ENCODE measurements at places on chromosomes 13 and 19.
A peak's percentile ranks its signal among the peaks of the same experiment; 100 is the strongest.

- no peak for DNase-seq
These were observed 24.4 kb upstream of the RPL21 start for GRCh38 chr13:27226991-27227390.

GRCh38 chr13:112058519-112058873 is 8.5 kb upstream of the SOX1 start:
- DNase-seq: no peak

DNA sequence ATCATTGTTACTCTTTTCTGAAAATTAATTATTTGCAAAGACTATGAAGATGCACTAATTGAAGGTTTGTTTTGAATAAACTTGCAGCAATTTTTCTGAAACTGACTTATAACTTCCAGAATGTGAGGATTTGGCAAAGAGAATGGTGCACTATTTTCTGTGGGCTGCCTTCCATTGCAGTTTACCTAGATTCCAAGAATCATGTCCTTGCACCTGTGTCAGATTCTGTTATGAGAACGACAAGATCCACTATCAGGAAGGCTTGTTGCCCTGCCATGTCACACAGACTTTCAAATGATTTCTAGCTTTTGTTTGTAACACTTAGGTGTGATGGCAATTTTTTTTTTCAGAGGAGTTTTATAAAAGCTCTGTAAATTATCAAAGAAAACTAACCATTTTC is 5.6 kb upstream of the SLAIN1 start:
- no peak for DNase-seq

GRCh38 chr13:39326469-39327171 is 276.4 kb downstream of the LHFPL6 start:
- no peak for DNase-seq

GRCh38 chr19:3509566-3509989 is 3.5 kb downstream of the FZR1 start:
- DNase-seq: no peak

DNA sequence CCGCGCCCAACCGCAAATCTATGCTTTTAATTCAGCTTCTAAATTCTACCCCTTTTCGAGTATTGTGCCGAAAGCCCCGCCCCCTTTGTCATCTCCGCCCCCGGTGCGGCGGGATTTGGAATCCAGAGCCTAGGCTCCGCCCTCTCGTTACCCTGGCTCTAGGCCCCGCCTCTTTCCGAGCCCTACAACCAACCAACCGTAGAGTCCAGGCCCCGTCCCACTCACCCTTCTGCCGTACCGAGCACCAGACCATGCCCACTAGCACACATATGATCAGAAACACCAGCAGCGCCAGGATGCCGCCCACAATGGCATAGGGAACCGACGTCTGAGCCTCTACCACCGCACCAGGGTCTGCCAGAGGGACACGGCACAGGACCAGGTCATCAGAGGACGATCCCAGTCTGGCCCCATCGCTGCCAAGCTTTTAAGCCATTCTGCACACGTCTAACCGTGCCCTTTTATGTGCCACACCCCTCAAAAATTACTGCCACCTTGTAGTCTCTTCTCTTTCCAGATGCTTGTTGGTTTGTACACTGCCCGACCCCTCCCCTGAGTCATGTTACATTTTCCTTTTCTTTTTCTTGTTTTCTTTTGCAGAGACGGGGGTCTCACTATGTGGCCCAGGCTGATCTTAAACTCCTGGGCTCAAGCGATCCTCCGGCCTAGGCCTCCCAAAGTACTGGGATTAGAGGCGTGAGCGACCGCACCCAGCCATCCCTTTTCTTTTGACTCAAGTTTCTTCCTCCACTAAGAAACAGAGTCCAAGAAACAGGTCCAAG is 4.7 kb upstream of the ZNF428 start:
- no peak for DNase-seq

DNA sequence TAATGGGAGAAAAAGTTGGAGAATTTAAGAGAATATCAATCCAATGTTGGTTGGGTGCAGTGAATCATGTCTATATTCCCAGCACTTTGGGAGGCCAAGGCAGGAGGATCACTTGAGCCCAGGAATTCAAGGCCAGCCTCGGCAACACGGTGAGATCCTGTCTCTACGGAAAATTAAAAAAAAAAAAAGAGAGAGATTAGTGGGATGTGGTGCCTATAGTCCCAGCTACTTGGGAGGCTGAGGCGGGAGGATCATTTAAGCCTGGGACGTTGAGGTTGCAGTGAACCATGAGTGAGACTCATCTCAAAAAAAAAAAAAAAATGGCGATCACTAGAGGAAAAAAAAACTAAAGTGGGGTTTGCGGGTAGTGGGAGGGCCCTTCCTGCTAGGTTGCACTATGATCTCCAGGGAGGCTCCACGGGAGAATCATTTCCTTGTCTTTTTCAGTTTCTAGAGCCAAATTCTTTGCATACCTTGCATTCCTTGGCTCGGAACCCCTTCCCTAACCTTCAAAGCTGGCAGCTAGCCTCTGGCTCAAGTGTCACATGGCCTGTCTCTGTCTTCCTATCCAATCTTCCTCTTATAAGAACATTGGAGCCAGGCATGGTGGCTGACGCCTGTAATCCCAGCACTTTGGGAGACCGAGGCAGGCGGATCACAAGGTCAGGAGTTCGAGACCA is 5.8 kb upstream of the ERCC2 start:
- DNase-seq: no peak

DNA sequence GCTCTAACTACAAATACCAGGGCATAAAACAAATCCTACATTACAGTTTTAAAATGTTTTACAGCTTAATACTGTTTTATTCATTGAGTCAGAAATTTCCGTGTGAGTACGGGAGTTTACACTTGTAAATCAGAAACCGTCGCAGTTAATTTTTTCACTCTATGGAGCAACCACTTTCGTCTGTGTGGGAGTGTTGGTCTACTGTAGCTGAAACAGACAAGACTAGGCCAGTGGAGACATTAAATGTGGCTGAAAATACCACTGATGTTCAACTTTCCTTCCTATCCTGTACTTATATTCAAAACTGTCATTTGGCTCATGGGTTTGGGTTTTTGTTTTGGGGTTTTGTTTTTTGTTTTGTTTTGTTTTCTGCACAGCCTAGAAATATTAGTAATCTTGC is 268.7 kb downstream of the DCT start:
- DNase-seq: no peak

DNA sequence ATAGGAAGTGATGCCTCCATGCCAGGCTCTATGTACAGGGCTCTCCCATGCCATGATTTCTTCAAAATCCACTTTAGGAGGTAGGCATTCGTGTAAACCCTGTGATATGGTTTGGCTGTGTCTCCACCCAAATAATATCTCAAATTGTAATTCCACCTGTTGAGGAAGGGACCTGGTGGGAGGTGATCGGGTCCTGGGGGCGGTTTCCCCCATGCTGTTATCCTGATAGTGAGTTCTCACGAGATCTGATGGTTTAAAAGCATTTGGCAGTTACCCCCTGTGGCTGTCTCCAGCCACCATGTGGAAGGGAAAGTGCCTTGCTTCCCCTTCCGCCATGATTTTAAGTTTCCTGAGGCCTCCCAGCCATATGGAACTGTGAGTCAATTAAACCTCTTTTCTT is 8.1 kb downstream of the SARS2 start:
- no peak for DNase-seq

DNA sequence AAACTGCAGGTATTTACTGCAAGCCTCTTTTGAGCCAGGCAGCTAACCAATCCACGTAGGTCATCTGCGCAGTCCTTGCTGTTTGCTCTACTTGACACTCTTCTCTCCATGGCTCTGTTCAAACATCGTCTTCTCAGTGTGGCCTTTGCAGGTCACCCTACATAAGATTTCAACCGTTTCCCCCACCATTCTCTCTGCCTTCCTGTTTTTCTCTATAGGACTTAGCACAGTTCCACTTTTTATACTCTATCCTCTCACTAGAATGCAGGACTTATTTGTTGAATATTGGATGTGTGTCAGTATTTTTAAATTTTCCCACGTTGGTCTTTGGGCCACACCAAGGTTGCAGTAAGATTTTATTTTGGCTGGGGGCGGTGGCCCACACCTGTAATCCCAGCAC is 1.7 kb upstream of the FBXW9 start:
- no peak for DNase-seq

GRCh38 chr13:38265132-38265497 is 84.5 kb upstream of the UFM1 start:
- DNase-seq: no peak

- no peak for DNase-seq
These were observed 73.1 kb upstream of the OLFM4 start for GRCh38 chr13:52955472-52955874.

DNA sequence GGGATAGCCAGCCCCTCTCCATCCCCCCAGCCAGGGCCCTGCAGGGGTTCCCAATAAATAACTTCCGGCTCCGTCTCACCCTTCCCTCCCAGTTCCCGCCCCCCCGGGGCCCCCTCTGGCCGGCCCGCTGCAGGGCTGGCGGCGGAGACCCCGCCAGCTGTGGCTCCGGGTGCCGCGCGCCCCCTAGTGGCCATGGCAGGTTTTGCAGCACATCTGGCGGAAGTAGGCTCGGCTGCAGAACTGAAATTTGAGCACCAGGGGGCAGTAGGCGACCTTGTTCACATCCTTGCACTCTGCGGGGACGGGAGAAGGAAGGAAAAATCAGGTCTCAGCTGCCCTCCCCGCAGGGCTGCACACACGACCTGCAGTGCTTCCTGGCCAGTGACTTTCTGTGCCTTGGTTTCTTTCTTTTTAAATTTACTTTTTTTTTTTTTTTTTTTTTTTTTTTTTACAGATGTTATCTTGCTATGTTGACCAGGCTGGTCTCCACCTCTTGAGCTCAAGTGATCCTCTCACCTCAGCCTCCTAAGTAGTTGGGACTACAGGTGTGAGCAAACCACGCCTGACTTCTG is 3.6 kb upstream of the MYO1F start:
- peak; percentile 78 for DNase-seq

- no peak for DNase-seq
These were observed 29.4 kb upstream of the FBXL3 start for GRCh38 chr13:77056382-77056781.

DNA sequence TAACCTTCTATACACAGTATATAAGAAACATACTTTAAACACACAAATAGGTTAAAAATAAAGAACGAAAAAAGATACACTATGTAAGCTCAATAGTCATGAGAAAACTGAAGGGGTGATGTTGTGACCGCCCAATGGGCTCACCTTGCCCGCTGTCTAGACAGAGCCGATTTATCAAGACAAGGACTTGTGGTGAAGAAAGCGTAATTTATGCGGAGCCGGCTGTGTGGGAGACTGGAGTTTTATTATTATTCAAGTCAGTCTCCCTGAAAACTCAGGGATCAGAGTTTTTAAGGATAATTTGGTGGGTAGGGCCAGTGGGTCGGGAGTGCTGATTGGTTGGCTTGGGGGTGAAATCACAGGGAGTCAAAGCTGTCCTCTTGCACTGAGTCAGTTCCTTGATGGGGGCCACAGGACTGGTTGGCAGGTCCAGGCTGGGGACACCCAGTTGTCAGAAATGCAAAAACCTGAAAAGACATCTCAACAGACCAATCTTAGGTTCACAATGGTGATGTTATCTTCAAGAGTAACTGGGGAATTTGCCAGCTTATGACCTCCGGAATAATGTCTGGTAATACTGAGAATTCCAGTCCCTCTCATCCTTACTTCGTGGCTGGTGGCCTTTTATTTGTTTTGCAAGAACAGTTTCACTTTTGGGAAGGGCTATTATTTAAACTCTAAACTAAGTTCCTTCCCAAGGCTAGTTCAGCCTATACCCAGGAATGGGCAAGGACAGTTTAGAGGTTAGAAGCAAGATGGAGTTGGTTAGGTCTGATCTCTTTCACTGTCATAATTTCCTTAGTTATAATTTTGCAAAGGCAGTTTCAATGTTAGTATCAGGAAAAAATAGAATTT is 96.6 kb downstream of the UBL3 start:
- DNase-seq: no peak

- no peak for DNase-seq
These were observed 234.6 kb downstream of the SLITRK6 start for GRCh38 chr13:85564598-85564997.

GRCh38 chr13:40490086-40490758 is 176.2 kb downstream of the FOXO1 start:
- DNase-seq: peak; percentile 15

DNA sequence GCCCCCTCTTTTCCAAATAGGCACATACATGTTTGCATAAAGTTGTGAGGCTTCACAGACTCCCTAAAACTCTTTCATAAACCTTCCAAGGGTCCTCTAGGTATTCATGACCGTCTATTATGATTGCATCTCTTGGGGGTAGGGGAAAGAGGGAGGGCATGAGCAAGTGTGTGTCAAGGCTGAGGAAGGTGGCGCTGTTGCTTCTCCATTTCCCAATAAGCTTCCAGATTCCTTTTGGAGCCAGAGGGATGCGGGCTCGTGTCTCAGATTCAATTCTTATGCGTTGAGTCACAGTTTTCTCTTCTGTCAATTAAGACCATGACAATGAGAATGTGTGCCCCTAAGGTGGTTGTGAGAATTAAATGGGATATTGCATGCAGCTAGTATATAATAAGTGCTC is 51.0 kb upstream of the CYP2A7 start:
- no peak for DNase-seq

GRCh38 chr19:29397748-29398147 is 128.0 kb upstream of the VSTM2B start:
- no peak for DNase-seq

GRCh38 chr19:55096061-55096701 is 20.5 kb downstream of the EPS8L1 start:
- no peak for DNase-seq

DNA sequence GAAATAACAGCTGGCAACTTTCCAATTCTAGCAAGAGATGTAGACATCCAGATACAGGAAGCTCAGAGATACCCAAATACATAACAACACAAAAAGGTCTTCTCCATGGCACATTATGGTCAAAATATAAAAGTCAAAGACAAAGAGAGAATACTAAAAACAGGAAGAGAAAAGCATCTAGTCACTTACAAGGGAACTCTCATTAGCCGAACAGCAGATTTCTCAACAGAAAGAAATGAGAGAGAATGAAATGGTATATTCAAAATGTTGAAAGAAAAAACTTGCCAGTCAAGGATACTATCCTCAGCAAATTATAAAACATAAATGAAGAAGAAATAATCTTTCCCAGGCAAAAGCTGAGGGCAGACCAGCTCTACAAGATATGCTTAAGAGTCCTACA is 12.4 kb downstream of the ZNF780A start:
- no peak for DNase-seq

- DNase-seq: no peak
These were observed 4.8 kb upstream of the LAMP1 start for GRCh38 chr13:113292021-113292862.

- no peak for DNase-seq
These were observed 37.3 kb downstream of the TNFSF13B start for GRCh38 chr13:108306860-108307259.

DNA sequence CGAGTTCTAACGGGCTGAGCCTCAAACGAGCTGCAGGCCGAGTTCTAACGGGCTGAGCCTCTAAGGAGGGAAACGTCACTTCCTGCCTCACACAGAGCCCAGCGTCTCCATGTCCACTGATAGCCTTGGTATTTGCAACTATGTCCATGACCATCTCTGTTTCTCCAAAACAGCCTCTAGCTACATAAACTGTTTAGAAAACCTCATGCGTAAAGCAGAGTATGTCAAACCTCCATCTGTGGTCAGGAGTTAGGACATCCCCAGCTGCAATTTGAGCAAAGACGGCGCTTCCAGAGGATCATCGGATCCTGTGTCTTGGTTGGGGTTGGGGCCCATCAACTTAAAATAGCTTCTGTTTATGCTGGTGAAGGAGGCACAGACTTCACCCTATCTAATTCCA is 20.8 kb downstream of the RASA3 start:
- DNase-seq: no peak

- no peak for DNase-seq
These were observed 3.4 kb upstream of the RPS11 start for GRCh38 chr19:49492573-49493405.

- no peak for DNase-seq
These were observed 36.6 kb downstream of the TGDS start for GRCh38 chr13:94559222-94559795.

- DNase-seq: no peak
These were observed 82.6 kb downstream of the KATNAL1 start for GRCh38 chr13:30224732-30225131.

Measured in stimulated activated CD8-positive, alpha-beta memory T cell treated with anti-CD3 and anti-CD28 coated beads, Interleukin-7, amount 100 ng/mL, for 1 hour (primary cell).